ENCODE measurements at places on chromosomes 1 and 21. TPM values are rescaled to one million over a fixed set of nuclear protein-coding genes. Genes with fewer than 3 reads are reported as not detected.

DNA sequence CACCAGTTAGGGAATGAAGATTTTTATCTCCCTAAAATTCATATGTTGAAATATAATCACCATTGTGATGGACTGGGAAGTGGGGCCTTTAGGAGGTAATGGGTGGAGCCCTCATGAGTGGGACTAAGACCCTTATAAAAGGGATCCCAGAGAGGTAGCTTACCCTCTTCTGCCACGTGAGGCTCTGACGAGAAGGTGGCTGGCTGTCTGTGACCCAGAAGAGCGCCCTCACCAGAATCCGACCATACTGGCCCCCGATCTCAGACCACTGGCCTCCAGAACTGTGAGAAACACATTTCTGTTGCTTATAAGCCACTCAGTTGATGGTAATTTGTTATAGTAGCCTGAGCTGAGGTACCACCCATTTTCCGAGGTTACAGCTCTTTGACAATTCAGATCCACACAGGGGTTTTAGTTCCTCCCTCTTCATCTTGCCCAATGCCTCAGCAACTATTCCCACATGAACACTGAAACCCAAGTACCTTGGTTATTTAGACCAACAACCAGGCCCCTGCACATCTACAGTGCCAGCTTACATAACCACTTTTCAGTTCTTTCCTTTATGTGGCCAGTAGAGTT lies 27.6 kb upstream of the HUNK start:
- no peak for DNase-seq
- H3K36me3 ChIP-seq, result no peaks in the 10 kb centered on the region
- H3K4me3 ChIP-seq, result no peak overlapping the region
- no peaks in the 10 kb centered on the region for H3K27me3 ChIP-seq
- no peak overlapping the region for H3K27ac ChIP-seq

GRCh38 chr1:194654956-194655355 lies 1468.5 kb upstream of the B3GALT2 start:
- no peak for DNase-seq
- no peaks in the 10 kb centered on the region for H3K27me3 ChIP-seq
- H3K4me3 ChIP-seq, result no peak overlapping the region
- H3K36me3 ChIP-seq, result no peaks in the 10 kb centered on the region

DNA sequence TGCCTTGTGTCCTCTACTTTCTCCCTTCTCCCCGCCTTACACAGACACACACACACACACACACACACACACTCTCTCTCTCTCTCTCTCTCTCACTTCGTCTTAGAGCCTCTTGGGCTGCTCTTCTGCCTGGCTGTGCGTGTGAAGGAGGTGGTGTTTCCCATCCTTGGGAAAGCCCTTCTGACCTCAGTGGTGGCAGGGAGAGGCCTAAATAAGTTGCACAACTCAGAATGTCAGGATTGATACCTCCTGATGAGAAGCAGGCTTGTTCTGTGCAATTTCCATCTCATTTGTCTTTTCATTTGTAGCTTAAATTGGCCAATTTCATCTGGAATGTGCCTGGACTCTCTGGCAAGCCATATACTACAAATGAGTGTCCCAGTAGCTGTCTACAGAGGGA lies 25.0 kb downstream of the LRRN2 start:
- H3K36me3 ChIP-seq, result no peaks in the 10 kb centered on the region
- DNase-seq, result no peak
- H3K27ac ChIP-seq, result no peak overlapping the region
- H3K27me3 ChIP-seq, result no peaks in the 10 kb centered on the region
- H3K4me3 ChIP-seq, result no peak overlapping the region

The RIPK4 gene
- 6.4 TPM for total RNA-seq

DNA sequence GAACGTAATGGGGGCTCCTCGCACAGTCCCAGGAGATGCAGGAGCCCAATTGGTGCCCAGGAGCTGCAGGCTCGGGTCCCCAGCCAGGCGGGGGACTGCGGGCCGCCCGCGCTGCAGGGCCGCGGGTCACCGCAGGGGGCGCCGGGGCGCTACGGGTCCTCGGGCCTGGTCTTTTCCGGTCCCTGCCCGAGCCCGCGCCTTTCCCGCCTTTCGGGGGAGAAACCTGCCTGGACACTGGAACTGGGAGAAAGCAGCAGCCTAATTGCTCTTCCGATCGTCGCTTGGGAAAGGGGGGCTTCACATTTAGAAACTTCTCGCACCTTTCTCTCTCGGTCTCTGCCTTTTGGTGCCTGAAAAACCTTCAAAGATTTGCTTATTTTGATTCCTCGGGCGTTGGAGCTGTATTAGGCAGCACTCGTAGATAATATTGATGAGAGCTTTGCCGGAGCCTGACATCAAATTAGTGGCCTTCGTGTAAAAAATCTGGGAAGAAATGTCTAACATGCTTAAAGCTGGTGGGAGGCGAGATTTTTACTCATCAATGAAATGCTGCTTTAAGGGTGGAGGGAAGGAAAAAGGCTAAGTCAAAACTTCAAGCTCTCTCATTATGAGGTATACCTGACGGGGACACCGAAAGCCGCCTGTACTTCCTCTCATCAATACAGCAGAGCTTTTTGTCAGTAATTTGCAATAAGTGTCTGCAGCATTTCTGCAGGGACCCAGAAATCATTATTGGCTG lies 12.6 kb upstream of the BARHL2 start:
- peaks cover 36% of the 10 kb centered on the region for H3K27me3 ChIP-seq
- no peak overlapping the region for H3K4me3 ChIP-seq
- H3K36me3 ChIP-seq, result no peaks in the 10 kb centered on the region
- DNase-seq, result no peak
- H3K27ac ChIP-seq, result no peak overlapping the region
- peaks cover 3% of the 10 kb centered on the region for H3K4me1 ChIP-seq

DNA sequence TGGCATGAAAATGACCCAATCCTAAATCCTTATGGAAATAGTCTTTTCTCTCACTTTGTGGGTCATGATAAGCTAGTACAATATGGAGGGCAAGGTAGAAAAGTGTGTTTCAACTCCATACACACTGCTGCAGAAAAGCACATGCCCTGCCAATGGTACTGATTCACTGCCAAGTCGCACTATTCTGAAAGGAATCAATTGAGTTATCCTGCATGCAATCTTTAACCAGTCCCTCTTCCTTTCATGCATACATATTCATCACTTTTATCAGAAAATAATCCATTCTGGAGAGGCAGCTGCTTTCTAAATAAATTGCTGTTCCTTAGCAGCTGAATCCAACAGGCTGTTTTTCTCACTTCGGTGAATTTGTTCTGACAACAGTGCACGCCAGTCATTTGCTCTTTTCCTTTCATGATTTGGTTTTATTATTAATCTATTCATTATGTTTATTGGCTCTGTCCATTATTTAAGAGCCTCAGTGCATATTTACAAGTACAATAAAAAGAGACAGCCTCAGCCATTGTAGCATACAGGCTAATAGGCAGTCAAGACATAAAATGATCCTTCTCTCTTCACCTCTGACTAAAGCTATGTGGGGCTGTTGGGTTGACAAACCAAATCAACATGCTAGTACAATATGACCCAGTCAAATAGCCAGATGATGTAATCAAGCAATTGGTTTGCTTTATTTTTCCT lies 108.8 kb downstream of the CHD1L start:
- DNase-seq, result no peak
- H3K4me3 ChIP-seq, result no peak overlapping the region
- no peaks in the 10 kb centered on the region for H3K27me3 ChIP-seq
- H3K36me3 ChIP-seq, result no peaks in the 10 kb centered on the region

DNA sequence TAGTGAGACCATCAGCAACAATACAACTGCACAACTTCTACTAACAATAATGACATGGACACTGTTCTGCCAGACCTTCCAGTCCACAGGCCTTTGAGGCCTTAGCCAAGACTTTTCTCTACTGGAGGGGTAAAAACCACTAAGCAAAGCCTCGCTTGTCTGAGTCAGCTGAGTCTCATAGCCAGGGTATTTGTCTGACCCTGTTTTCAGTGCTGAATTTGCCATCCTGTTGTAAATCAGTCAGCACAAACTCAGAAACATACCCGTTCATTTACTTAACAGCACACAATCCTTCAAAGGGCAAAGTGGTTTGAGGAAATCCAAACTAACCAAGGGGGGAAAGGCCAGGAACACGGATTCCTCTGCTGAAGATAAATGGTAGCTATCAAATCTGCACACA lies 537.8 kb downstream of the SMYD3 start:
- H3K27ac ChIP-seq, result no peak overlapping the region
- H3K36me3 ChIP-seq, result no peaks in the 10 kb centered on the region
- DNase-seq, result no peak
- H3K4me1 ChIP-seq, result no peaks in the 10 kb centered on the region

GRCh38 chr1:26409191-26409807 lies 1.3 kb upstream of the LIN28A start:
- H3K27me3 ChIP-seq, result peaks cover 21% of the 10 kb centered on the region
- no peaks in the 10 kb centered on the region for H3K36me3 ChIP-seq
- H3K27ac ChIP-seq, result no peak overlapping the region
- no peak for DNase-seq
- no peak overlapping the region for H3K4me3 ChIP-seq

- no peak overlapping the region for H3K27ac ChIP-seq
- no peak overlapping the region for H3K4me3 ChIP-seq
- no peaks in the 10 kb centered on the region for H3K27me3 ChIP-seq
- H3K4me1 ChIP-seq, result no peaks in the 10 kb centered on the region
- DNase-seq, result no peak
Measured at GRCh38 chr1:12609469-12610003, 8.5 kb downstream of the DHRS3 start.
